Subcutaneous adipose tissue (tissue), 4 donors: ENCODE measurements at places on chromosomes 11 and 22. TPM values are rescaled to one million over a fixed set of nuclear protein-coding genes. Genes with fewer than 3 reads are reported as not detected.

OR8G5 gene
- total RNA-seq, result not detected

MMP8 gene
- 11.7 TPM for total RNA-seq

TRIM5 gene
- 22.8 TPM for total RNA-seq

SCGB1C1 gene
- total RNA-seq, result not detected

ROBO4 gene
- total RNA-seq, result 17.5 TPM

SLC22A24 gene
- total RNA-seq, result not detected

DEFB131B gene
- not detected for total RNA-seq

VWCE gene
- 1.1 TPM for total RNA-seq

TRPC6 gene
- total RNA-seq, result 4.6 TPM

OR52N4 gene
- total RNA-seq, result not detected

PRAME gene
- total RNA-seq, result not detected

SHANK3 gene
- 5.1 TPM for total RNA-seq

CTTN gene
- total RNA-seq, result 177 TPM

FZD4 gene
- total RNA-seq, result 333 TPM

MAPK1 gene
- total RNA-seq, result 31.3 TPM

UBQLNL gene
- total RNA-seq, result 0.66 TPM

MISFA gene
- total RNA-seq, result 5.3 TPM

CHADL gene
- total RNA-seq, result 2.0 TPM

CABP4 gene
- 1.1 TPM for total RNA-seq

ACCS gene
- total RNA-seq, result 42.5 TPM

APOBEC3G gene
- total RNA-seq, result 8.3 TPM

FXYD6 gene
- 12.8 TPM for total RNA-seq

ST14 gene
- 4.9 TPM for total RNA-seq

KDM4D gene
- 0.75 TPM for total RNA-seq

EP300 gene
- total RNA-seq, result 106 TPM

APOBEC3B gene
- total RNA-seq, result not detected

CYP2D6 gene
- total RNA-seq, result 3.0 TPM

GPHA2 gene
- total RNA-seq, result not detected

SCN2B gene
- not detected for total RNA-seq

PGA5 gene
- total RNA-seq, result 0.51 TPM

CARNS1 gene
- total RNA-seq, result 0.22 TPM

LRRC4C gene
- 0.16 TPM for total RNA-seq

UPK3A gene
- total RNA-seq, result not detected

TYR gene
- not detected for total RNA-seq

MAP6 gene
- total RNA-seq, result 5.1 TPM

TIGD3 gene
- total RNA-seq, result not detected

EI24 gene
- 88.7 TPM for total RNA-seq

PTDSS2 gene
- 20.4 TPM for total RNA-seq
